ENCODE measurements at places on chromosomes 16 and 17. TPM values are rescaled to one million over a fixed set of nuclear protein-coding genes. Genes with fewer than 3 reads are reported as not detected.

- no peaks in the 10 kb centered on the region for H3K4me1 ChIP-seq
- DNase-seq, result no peak
- no peaks in the 10 kb centered on the region for H3K36me3 ChIP-seq
- no peak overlapping the region for H3K4me3 ChIP-seq
- peaks cover 6% of the 10 kb centered on the region for H3K27me3 ChIP-seq
- H3K27ac ChIP-seq, result no peak overlapping the region
These were observed 7.8 kb upstream of the TMEM132E start for GRCh38 chr17:34571428-34572130.

Gene KAT7
- total RNA-seq, result 36.0 TPM

Gene KRTAP29-1
- not detected for total RNA-seq

DNA sequence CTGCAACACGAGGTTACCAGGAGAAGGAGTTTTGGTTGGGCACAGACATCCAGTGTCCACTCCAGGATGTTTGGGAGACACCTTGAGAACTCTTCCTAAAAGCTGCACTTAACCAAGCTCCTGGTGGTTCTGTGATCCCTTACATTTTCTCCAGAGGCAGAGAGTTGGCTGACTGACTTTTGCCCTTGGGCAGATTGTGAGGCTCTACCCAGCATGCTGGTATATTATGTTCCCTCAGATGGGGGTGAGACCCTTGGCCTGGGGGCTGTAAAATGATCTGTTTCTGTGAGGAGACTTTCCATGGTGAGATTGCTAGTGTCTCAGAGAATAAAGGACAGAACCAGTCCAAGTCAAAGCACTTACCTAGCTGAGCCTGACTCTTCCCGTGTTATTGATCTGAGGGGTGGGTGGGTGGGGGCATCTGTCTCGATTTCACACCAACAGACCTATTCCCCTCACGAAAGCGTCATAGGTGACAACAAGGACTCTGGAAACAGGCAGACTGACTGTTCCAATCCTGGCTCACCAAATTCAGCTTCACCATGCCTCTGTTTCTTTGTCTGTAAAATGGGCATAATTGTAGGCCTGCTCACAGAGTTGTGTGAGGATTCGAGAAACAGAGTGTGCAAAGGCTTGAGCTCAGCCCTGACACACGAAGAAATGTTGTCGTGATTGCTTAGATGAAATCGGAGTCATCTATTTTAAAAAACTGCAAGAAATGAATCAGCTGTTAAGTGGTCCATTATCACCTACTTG, 12.2 kb downstream of the USB1 start:
- DNase-seq, result no peak
- H3K36me3 ChIP-seq, result peaks cover 7% of the 10 kb centered on the region
- H3K27ac ChIP-seq, result no peak overlapping the region
- H3K4me3 ChIP-seq, result no peak overlapping the region
- H3K4me1 ChIP-seq, result peaks cover 26% of the 10 kb centered on the region
- H3K27me3 ChIP-seq, result no peaks in the 10 kb centered on the region

Gene MYH2
- not detected for total RNA-seq

Gene ABCC6
- not detected for total RNA-seq

GRCh38 chr17:5644065-5644464, 59.8 kb upstream of the NLRP1 start:
- no peaks in the 10 kb centered on the region for H3K4me1 ChIP-seq
- H3K27me3 ChIP-seq, result peaks cover 37% of the 10 kb centered on the region
- no peaks in the 10 kb centered on the region for H3K36me3 ChIP-seq
- no peak overlapping the region for H3K27ac ChIP-seq
- no peak for DNase-seq

Gene HOXB4
- total RNA-seq, result not detected

GRCh38 chr16:89408315-89408714, 82.0 kb downstream of the ANKRD11 start:
- peaks cover 3% of the 10 kb centered on the region for H3K27me3 ChIP-seq
- H3K27ac ChIP-seq, result peak overlapping the region; percentile 82
- no peak overlapping the region for H3K4me3 ChIP-seq
- no peak for DNase-seq
- peaks cover 78% of the 10 kb centered on the region for H3K4me1 ChIP-seq

Gene CACNB1
- total RNA-seq, result 7.1 TPM

- no peaks in the 10 kb centered on the region for H3K36me3 ChIP-seq
- DNase-seq, result no peak
- peaks cover under 1% of the 10 kb centered on the region for H3K4me1 ChIP-seq
- peak overlapping the region; percentile 45 for H3K4me3 ChIP-seq
- H3K27me3 ChIP-seq, result peaks cover 12% of the 10 kb centered on the region
- H3K27ac ChIP-seq, result no peak overlapping the region
These were observed 466 bp upstream of the HSF4 start for GRCh38 chr16:67163999-67164558.

Data from HFFc6 (cell line).